Right renal cortex interstitium (tissue), 3 donors: ENCODE measurements at places on chromosomes 6 and 20.
A peak's percentile ranks its signal among the peaks of the same experiment; 100 is the strongest.

DNA sequence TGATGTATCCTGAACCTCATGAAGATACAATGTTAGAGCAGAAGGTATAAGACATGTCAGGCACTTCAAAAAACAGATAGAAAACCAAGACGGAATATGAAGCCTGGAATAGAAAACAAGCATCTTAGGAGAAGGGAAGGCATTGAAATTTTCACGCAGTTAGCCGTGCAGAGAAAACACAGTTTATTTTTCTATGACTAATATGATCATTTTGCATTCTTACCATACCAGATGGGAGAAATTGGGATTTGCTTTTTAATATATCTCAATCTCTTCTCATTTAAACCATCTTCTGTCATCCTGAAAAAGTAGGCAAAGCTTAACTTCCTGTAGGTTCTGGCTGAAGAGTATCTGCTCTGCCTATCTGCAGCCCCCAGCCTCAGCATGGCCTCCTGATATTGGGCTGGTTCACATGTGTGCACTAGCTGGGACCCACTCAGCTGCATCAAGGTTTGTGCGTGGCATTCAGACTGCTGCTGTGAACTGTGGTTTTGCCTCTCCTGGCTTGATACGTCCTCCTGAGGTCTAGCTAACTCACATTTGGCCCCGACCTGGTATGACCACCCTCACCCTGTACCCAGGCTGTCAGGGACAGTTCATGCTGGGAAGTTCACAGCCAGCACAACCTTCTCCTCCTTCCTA lies 392.5 kb upstream of the SASH1 start:
- no peak for DNase-seq

GRCh38 chr20:24821391-24821790 lies 127.7 kb upstream of the CST7 start:
- DNase-seq, result no peak

GRCh38 chr6:149046822-149047246 lies 270.7 kb upstream of the TAB2 start:
- no peak for DNase-seq

- DNase-seq, result peak; percentile 17
These were observed 39.6 kb upstream of the BLCAP start for GRCh38 chr20:37567331-37567665.

- no peak for DNase-seq
These were observed 18.5 kb upstream of the C6orf141 start for GRCh38 chr6:49531774-49532569.

DNA sequence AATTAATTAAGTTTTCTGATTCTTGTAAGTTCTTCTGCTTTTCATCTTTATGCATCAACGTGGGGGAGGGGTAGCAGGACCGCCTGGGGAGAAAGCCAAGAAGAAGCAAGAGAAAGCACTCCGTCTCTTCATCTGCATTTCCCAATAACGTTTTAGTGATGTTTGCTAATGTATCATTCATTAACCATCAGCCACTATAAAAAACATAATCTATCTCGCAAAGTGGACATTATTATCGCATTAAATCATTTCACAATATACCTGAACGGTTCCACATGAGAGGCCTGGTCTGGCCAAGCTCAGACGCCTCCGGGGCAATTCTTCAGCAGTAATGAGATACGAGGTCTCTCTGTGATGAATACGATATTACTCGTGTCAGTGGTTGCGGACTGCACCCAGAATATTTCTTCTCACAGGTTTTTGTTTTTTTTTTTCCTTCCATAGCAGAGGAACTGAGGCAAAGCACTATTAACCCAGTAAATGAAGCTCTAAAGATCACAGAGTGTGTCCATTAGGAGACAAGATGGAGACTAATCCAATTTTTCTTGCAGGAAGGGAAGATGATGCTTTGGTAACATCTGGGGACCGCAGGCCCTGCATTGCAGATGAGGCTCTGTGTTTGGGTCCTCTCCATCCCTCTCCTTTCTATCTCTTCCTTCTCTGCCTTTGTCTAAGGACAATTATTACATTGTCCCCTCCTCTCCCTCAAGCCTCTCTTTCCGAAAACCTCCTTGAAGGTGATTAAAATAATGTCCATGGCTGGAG lies 156.1 kb downstream of the SLC35B3 start:
- DNase-seq, result no peak

- no peak for DNase-seq
These were observed 489.6 kb downstream of the MMUT start for GRCh38 chr6:48973491-48973890.
